Cardiac fibroblast (primary cell): ENCODE measurements at places on chromosomes 12 and 14.

GRCh38 chr12:47360771-47361388, 281.1 kb upstream of the AMIGO2 start:
- no peak for DNase-seq

DNA sequence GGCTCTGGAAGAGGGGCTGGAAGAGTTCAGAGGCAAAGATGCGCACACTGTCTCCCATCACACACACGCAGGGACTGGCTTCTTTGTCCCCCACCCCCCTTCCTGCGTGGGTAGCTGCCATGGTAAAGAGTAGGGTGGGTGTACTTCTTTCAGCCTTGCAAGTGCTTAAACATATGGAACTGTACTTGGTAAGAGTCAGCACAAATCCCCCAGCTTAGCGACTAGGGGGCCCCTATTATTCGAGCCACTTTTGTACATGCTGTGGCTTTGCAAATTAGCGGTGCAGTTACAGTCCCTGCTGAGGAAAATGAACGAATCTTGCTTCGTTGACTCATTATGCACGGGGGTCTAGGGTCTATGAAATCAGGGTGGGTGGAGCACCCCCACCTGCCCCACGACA, 123.8 kb downstream of the AACS start:
- no peak for DNase-seq

DNA sequence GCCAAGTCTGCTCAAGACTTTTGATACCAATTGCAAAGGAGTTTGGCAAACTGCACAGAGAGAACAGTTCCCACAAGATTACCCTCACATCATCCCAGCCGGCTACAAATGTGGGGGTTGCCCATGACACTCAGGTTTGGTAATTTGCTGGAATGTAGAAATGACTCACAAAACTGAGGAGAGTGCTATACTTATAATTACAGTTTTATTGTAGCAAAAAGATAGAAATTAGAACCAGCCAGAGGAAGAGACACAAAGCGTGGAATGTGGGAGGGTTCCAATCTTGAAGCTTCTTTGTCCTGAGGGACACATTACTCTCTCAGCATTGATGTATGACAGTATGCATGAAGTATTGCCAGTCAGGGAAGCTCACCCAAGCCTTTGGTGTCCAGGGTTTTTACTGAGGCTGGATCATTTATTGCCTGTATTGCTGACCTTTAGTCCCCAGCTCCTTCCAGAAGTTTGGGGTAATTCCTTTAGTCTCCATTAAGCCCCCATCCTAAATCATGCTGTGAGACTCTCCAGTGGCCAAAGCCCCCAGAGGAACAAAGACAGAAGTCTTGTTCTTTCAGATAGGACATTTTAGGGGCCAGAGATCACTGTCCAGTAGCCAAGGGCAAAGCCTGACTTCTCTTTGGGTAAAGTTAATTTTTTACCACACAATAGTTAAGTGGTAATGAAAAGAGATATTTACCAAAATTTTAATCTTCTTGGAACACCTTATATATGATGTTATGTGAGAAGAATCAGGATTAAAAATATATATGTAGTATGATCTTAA, 9.9 kb downstream of the TBK1 start:
- peak; percentile 83 for DNase-seq

- peak; percentile 93 for DNase-seq
Measured at GRCh38 chr12:65430571-65431306, 152.3 kb downstream of the MSRB3 start.

DNA sequence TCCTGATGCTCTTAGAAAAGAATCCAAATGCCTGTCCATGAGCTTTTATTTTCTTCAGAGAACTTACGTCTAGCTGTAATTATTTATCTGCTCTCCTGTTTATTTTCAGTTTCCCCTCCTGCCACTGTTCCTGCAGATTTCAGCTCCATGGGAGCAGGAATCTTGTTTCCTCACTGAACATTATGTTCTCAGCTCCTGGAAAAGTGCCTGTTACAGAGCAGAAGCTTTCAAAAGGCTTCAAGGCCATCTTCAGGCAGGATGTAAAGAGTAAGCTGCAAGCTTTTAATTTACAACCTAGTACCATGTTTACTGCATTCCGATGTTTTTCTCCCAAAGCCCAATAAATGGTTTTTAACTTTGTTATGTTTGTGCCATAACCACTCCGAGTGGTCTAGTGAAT, 98.4 kb upstream of the BTG1 start:
- peak; percentile 39 for DNase-seq

- no peak for DNase-seq
Measured at GRCh38 chr12:24997496-24997895, 48.6 kb upstream of the BCAT1 start.

- no peak for DNase-seq
Measured at GRCh38 chr12:115201966-115202365, 518.0 kb upstream of the TBX3 start.

GRCh38 chr12:19527866-19528265, 88.6 kb downstream of the AEBP2 start:
- DNase-seq: no peak

DNA sequence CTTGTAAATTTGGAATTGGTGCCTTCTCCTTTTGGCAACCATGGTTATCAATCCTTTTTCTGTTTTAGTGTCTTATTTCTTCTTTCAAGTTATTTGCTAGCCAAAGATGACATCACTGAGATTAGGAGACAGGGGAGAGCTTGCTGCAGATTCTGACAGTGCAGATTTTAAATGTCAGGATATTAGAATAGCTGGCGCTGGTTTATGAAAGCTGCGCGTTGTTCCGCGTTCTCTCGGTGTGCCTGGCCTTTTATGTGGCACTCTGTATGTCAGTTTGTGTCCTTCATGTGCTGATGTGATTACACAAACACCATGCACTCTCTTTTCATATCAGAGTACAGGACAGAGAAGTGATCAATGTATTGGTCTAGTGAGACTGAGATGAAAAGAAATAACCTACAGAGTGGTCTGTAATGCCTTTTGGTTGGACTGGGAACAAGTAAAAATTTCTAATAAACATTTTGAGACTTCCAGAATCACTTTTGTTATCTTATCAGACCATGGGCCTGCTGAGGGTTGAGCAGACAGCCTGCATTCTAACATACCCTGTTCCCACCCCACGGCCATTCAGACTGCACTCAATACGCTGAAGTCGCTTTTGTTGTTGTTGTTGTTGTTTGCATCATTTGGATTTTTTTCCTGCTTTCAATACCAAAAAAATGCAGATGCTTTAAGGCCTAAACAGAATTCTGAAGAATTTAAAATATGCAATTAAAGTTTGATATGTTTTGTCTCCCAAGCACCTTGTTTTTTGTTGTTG, 49.7 kb upstream of the TRAF3 start:
- DNase-seq: no peak

- no peak for DNase-seq
Measured at GRCh38 chr14:92386637-92387036, 63.7 kb downstream of the SLC24A4 start.

GRCh38 chr12:128483526-128484255, 216.7 kb downstream of the TMEM132C start:
- no peak for DNase-seq

GRCh38 chr12:118714051-118714460, 267.3 kb upstream of the SRRM4 start:
- no peak for DNase-seq

DNA sequence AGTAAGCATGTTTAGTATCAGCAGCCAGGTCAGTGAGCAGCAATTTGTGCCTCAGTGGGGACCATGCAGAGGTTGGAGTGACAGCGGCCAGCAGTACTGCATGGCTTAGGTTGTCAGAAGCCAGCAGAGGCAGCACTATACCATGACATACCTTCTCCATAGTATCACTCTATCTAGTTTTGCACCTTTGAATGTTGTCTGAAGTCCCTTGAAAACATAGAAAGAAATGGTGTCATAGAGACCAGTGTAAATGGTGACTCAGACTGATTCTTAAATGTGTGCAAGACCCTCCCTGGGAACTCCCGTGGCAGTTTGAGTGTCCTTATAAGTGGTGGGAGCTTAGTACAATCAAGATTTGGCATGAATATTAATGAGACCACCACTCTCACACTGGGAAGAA, 124.4 kb downstream of the SLC38A1 start:
- DNase-seq: no peak
